ENCODE measurements at places on chromosomes 2 and 18. TPM values are rescaled to one million over a fixed set of nuclear protein-coding genes. Genes with fewer than 3 reads are reported as not detected.
A peak's percentile ranks its signal among the peaks of the same experiment; 100 is the strongest.

GRCh38 chr18:508835-509234, 8.3 kb upstream of the COLEC12 start:
- no peak for DNase-seq

DNA sequence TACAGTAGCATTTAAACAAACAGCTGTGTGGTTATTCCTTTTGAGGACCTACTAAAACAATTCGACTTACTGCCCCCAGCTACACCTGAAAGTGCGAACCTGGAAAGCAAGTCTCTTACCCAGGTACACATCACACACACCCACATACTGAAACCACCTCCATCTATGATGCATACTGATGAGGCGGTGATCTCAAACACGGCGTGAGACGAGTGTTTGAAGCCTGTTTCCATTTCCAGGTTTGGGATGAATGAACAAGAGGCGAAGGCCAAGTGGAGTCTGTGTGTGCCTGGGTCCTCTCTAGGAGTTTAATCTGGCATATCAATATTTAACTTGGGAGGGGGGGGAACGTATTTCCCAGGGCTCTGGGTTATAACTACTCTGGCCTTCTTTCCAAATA, 1.6 kb downstream of the TMEM185B start:
- DNase-seq = no peak

DNA sequence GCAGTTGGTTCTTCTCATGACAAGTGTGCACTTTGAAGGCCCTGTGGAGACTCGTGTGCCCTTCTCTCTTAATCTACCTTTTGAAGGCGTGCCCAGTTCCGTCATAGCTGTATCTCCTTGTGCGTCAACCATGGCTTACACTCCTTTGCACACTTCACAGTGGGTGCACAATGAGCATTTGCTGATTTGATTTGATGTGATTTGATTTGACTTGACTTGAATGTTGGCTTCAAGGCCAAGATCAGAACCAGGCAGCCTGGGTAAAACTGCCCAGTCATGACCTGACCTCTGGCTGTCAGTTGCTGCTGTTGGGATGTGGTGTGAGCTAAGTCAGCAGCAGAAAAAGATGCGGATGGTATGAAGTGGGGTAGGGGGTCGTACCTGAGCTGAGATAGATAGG, 670.3 kb upstream of the HS6ST1 start:
- DNase-seq = no peak

GRCh38 chr2:152729844-152730243, 11.4 kb downstream of the ARL6IP6 start:
- peak; percentile 5 for DNase-seq

DNA sequence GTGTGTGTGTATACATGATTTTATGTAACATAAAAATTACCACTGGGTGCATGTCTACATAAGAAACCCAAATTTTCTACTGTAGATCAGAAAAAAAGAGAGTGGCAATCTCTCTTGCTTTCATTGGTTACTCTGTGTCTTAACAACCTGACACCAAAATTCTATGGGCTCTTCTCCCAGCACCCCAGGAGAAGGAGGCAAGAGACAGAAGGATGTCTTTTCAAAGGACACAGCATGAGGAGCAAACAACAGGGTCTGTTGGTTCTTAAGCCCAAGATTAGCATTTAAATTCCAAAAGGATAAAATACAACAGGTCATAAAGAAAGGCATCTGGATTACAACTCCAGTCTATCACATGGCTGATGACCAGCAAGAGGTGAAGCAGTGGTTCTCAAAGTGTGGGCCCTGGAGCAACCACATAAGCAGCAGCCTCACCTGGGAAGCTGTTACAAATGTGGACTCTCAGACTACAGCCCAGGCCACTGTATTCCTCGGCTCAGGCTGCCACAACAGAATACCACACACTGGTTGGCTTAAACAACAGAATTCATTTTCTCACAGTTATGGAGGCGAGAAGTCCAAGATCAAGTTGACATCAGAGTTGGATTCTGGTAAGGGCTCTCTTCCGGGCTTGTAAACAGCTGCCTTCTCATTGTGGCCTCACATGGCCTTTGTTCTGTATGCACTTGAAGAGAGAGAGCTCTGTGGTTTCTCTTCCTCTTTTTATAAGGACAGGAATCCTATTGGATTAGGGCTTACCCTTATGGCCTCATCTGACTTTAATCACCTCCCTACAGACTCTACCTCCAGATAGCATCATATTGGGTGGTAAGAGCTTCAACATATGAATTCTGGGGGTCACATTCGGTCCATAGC, 79.8 kb upstream of the RNF152 start:
- no peak for DNase-seq

DNA sequence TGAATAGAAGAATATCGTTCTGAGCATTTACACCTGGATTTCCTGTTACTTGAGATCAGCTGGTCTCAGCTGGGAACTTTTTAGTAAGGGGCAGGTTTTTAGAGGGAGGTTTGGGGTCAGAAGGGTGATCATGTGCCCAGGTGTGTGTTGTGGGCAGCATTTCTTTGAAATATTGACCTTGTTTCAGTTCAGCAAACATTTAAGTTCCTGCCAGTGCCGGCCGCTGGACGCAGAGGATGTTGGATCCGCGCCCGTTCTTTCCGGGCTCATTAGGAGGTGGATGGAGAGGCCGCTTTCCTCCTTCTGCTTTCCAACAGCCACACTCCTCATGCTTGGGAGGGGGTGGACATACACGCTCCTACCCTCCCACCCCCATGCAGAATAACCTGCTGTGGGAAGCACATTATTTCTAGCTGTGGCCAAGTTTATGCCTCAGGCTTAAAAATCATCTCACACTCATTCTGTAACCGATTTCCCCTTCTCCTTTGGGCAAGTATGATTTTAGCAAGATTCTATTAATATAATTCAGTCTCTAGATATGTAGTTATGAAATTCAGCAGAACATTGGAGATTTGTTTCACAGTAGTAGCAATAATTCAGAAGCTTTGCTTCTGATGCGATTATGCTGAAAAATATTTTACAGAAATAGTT, 131.4 kb downstream of the ZNF236 start:
- no peak for DNase-seq

DNA sequence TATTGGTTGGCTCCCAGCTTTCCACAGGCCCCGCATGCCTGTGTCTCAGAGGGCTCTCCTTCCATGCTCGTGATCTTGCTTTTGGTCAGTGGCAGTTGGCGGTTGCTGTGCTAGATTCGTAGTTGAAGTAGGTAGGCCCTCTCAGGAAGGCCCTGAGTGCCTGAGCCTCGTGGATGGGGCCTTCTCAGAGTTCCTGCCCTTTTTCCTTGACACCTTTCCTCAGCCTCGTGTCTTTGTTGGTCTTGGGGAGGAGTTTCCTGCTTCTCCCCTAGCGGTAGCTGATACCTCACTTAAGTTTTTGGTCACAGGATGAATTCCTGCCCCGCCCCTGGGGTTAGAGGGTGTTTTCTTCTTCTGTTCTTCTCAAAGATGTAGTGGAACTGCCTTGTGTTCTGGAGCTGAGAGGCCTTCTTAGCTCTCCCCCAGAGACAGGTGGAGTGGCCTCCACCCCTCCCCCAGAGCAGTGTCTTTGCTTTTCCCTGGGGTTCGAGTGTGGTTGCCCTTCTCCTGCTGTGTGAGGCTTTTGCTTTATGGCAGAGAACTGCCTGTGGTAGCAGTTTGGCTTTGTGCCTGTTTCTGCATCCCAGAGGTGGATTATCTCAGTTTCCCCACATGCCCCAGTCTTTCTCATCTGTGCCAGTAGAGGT, 94.8 kb downstream of the ZNF407 start:
- no peak for DNase-seq

GRCh38 chr2:80894486-80894885, 589.9 kb upstream of the LRRTM1 start:
- no peak for DNase-seq

DNA sequence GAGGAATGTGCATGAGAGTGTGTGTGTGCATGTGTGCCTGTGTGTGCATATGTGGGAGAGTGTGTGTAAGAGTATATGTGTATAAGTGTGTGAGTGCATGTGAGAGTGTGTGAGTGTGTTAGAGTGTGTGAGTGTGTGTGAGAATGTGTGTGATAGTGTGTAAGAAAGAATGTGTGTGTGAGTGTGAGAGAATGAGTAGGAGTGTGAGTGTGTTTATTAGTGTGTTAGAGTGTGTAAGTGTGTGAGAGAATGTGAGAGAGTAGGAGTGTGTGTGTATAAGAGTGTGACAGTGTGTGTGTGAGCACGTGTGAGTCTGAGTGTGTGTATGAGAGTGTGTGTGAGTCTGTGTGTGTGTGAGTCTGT, 21.2 kb downstream of the GYPC start:
- no peak for DNase-seq

- DNase-seq = no peak
Measured at GRCh38 chr2:33598561-33599174, 431 bp downstream of the FAM98A start.

DNA sequence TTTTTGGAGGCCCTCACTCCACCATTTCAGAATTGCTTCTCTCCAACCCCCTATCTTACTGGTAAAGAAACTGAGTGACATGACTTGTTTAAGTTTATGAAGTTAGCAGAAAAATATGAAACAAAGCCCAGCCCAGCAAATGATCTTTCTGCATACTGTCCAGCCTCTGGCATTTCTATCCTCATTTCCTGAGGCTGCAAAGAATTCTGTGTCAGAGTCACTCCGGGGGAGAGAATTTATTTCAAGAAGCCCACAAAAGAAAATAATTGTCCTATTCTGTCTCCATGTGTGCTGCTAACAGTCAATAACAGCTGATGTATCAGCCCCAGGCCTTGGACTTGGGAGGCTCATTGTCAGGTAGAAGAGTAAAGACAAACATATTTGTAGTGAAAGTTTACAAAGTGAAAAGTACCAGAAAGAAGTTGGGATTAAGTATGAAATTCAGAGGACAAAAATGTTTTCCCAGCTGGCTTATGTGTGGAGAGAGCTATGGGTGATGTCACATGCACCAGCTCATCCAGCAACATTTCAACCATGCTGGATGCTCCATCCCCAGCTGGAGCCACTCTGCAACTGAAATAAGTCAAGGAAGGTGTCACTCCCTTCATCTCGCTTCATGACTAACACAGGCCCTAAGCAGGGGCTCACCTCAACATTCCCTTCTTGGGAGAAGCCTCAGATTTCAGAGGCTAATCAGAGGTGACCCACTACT, 42.3 kb downstream of the TRABD2A start:
- DNase-seq = no peak

GRCh38 chr2:36951027-36951518, 15.3 kb downstream of the STRN start:
- no peak for DNase-seq

GRCh38 chr18:58335821-58336220, 291.8 kb downstream of the NEDD4L start:
- DNase-seq = no peak

GRCh38 chr2:108446703-108447102, 2.3 kb upstream of the GCC2 start:
- DNase-seq = no peak

DNA sequence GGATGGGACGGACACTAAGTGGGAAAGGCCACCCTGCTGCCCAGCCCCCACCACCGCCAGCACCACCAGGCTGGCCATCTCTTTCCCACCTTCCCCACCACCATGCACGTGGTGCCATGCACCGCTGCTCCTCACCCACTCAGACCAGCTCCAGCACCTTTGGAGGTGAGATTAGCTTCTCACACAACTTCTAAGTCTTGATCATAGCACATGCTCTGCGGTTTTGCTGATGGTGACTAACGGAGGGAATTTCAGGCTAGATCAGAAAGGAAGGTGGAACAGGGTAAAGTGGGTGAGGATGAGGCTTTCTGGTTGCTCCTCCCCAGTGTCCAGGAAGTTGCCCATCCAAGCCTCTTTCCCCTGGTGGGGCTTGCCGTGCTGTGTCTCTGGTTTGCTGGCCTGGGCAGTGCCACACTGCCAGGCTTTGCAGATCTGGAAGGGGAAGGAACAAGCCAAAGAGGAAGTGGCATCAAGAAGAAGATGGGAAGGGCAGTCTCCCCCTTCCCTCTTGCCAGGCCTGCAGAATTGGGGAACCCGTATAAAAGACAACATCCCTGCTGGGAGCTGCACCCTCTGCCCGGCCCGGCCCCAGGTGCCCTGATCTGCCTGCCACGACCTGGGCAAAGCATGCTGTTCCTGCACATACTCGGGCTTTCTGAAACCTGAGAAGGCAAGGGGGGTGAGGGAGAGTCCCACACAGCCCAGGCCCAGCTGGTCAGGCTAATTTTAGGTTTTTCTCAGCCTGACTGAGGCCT, 44.3 kb upstream of the CAB39 start:
- peak; percentile 94 for DNase-seq

GRCh38 chr2:162241571-162241970, 1.7 kb downstream of the FAP start:
- no peak for DNase-seq

- DNase-seq = no peak
Measured at GRCh38 chr18:13284330-13285027, 65.9 kb downstream of the LDLRAD4 start.

DNA sequence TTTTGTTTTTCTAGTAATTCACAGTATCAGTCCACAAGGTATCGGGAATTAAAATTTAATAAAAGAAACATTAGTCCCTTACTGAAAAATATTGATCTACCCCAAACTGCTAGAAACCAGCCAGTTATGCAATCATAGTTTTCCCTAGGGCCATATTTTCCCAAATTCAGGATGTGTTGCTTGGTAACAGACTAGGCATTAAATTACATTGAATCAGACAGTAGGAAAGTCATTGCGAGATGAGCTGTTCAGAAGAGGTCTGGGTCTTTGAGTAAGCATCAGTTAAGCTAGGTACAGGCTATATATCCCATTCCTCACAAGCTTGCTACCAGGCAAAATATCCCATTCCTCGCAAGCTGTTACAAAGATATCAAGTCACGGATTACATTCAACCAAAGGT, 123.0 kb upstream of the CCDC150 start:
- no peak for DNase-seq

PLEK gene
- not detected for polyA plus RNA-seq

ACOXL gene
- polyA plus RNA-seq = 0.49 TPM

KCNJ13 gene
- polyA plus RNA-seq = not detected

GMCL1 gene
- 3.8 TPM for polyA plus RNA-seq

CRACDL gene
- 1.4 TPM for polyA plus RNA-seq

SPP2 gene
- polyA plus RNA-seq = not detected

SCN7A gene
- polyA plus RNA-seq = 0.01 TPM

MAP3K19 gene
- polyA plus RNA-seq = not detected
